ENCODE measurements at places on chromosomes 12 and 14.
A peak's percentile ranks its signal among the peaks of the same experiment; 100 is the strongest.

- no peak for DNase-seq
Measured at GRCh38 chr12:76313299-76313698, 34.9 kb downstream of the BBS10 start.

DNA sequence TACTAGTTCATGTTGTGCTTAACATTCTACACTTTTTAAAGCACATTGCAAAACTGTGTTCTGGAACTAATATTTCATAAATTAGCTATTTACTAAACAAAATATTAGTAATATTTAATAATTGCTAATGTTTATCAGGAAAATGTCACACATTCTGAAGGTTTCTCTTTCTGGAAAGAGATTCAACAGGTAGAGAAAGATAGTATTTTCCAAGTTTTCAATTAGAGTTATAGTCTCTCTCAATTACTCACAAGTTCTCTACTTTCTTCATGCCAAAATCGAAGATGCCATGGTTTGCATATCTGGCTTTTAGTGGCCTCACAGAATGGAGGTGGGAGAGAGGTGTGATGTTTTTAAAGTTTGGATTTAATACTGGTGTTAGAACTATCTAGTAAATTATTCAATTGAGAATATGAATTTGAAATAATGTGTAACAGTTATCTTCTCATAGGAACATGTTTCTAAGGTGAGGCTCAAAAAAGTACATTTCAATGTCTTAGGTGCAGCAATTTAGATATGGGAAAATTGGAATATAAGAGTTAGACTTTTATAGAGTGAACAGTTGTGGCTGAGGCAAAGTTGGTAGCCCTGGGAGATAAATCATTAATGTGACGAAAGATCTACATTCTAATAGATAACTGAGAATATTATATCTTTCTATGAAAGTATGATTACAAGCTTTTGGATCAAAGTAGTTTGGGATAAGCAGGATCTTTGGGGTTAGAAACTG is 1.5 kb downstream of the LUM start:
- DNase-seq = no peak

- no peak for DNase-seq
Measured at GRCh38 chr12:121217761-121218160, 7.8 kb downstream of the P2RX4 start.

- peak; percentile 79 for DNase-seq
Measured at GRCh38 chr12:103877934-103878510, 37.0 kb upstream of the NT5DC3 start.

DNA sequence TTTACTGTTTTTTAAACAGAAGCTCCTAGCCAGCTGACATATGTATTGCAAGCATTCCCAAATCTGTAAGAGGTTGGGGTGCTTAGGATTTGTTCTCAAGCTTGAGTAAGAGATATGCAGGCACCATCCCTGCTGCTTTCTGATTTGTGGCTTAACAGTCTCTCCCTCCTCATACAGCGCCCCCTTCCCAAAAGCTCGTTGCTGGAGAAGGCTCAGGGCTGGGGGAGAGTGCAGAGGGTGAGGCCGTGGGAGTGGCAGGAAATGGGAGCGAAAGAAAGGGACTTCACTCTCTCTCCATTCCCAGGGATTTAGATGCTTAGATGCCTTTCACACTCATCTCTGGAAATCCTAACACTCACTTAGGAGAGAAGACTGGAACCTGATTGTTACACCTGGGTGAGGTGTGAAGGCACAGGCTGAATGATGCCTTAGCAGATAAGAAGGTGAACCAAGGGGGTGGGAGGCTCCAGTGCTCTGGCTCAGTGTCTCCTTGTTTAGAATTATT is 172.0 kb downstream of the C12orf75 start:
- no peak for DNase-seq

DNA sequence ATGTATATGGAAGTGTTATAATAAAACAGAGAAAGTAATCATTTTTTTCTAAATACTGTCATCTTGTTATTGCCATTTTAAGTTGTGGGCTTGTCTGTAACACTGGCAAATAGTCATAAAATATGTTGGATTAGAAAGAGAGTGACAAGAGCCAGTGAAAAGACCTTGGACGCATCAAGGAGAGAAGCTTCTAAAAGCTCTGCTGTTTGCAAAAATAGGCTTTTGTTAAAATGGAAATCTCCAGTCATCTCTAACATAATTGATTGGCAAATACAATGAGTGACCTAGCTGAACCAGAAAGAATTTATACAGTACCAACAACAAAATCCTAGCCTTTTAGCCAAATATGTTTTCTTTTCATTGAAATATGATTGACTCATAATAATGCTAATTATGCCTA is 245.8 kb upstream of the RMST start:
- DNase-seq = no peak

- no peak for DNase-seq
Measured at GRCh38 chr14:56100556-56100955, 17.7 kb upstream of the PELI2 start.

DNA sequence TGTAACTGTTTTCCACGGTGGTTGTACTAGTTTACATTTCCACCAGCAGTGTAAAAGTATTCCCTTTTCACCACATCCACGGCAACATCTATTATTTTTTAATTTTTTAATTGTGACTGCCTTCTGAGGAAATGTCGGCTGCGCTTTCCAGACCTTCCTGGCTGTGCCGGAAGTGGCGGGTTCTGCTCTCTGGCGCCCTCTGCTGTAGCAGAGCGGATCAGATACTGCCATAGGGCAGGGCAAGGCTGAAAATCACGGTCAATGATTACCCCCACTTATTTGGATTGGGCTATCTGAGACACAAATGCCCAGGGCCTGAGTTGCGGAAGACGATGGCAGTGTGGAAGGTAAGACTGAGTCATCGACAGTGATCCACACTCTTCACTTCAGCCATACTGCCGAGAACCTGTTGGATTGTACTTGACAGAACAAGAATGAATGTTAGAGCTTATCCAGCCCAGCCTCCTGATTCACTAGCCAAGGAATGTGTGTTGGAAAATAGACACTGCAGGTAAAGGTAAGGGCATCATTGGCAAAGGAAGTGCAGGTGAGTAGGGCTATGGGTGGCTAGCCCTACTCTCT is 124.2 kb downstream of the NTF3 start:
- no peak for DNase-seq

- DNase-seq = no peak
Measured at GRCh38 chr14:90999299-90999698, 61.1 kb downstream of the RPS6KA5 start.

DNA sequence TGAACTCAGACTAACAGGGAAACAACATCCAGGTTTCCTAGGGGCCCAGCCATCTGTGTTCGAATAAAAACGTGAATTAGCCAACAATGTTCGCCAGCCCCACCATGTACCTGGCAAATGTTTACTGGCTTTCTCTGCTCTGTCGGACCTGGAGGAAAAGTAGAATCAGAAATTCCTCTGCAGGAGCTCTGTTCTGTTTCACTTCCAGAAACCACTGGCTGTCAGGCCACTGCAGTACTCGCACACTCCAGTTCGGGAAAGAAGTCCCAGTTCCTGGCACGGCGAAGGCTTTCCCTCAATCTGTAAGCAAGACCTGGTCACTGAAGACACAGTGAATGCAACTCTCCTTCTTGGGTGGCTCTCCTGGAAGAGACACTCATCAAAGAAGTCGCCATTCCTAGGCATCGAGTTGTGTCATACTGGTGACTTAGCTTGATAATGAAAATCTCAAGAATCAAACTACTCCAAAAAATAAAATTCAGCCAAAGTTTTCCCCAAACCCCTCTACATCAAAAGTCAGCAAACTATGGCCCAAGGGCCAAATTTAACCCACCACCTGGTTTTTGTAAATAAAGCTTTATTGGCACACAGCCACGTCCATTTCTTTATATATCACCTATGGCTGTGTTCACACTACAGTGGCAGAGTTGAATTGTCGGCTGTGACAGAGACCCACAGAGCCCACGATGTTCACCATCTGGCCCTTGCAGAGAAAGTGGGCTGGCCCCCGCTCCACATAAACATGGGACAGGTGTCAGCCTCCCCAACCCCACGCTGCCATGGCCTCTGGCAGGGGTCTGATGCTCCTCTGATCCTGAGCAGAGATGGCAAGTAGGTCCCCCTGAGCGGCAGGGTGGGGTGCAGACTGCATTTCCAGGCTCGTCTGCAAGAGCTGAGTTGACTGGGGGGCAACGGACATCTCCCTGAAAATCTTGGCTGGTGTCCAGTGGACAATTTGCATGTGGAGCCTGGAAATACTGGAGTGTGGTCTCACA is 189.2 kb upstream of the DIO3 start:
- DNase-seq = no peak

- DNase-seq = no peak
Measured at GRCh38 chr12:50820177-50820576, 22.5 kb upstream of the TMPRSS12 start.

DNA sequence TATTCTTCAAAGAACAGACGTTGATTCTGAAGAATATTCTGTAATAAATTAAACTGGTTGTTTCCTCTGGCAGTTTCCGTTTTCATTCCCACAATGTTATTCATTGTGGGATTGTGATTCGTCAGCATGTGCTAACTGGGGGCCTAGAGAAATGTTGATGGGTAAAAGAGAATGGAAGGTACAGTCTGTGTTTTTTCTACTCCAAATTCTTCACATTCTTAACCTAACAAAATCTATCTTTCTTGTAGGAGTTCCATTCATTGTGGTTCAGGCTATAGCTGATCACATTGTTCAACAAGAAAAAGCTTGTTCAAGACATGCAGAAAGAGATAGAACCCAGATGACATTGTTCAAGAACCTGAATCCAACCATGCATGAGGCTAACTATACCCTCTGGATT is 5.9 kb downstream of the CD163 start:
- no peak for DNase-seq

DNA sequence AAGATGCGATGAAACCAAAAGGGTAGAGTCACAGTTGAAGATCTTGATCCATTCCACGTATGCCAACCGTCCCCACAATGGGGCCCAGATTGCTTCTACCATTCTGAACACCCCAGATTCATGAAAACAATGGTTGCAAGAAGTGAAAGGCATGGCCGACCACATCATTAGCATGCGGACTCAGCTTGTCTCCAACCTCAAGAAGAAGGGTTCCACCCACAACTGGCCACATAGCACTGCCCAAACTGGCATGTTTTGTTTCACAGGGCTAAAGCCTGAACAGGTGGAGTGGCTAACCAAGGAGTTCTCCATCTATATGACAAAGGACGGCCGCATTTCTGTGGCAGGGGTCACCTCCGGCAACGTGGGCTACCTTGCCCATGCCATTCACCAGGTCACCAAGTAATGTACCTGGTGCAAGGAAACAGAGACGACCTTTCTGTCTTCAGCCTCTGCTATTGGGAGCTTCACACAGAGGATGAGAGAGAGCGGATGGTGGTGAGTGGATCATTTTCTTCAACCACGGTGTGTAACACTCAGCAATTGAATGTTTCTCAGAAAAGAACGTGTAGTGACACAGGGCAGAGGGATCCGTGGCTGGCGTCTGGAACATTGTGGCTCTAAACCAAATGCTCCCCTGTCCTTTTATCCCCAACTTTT is 26.8 kb upstream of the CLEC2D start:
- no peak for DNase-seq

- DNase-seq = no peak
Measured at GRCh38 chr12:66008985-66009384, 121.6 kb downstream of the LLPH start.

DNA sequence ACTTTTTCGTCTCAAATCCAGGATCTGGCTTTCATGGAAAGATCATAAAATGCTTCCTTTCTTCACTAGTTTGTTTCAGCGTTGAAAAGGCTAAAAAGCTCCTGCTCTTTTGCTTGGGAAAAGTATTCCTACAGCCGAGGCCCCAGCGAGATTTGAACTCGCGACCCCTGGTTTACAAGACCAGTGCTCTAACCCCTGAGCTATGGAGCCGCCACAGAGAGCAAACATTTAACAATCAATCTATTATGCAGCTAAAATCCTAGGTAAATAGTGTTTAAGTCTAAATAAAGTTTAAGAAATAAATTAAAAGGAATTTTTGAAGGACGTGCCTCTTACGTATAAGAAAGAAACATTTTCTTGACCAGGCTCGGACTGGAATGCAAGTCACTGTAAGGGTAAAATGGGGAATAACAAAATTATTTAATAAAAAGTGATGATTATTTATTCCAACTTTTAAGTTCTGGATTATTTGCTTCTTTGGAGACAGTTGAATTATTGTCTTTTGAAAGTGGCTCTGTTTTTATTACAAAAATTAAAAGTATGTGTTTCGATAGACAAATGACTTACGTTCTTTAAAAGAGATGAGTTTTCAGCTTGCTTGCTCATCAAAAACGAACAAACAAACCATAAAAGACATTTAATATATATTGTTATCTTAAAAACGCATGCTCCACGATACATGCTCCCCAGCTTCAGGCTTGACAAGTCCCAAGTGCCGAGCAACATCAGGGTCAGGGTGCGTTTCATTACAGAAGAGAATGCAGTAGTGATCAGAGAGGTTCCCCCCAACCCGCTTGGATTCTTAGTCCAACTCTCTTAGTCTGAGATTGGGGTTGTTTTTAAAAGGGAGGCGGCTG is 10.2 kb downstream of the OR6S1 start:
- DNase-seq = peak; percentile 69

DNA sequence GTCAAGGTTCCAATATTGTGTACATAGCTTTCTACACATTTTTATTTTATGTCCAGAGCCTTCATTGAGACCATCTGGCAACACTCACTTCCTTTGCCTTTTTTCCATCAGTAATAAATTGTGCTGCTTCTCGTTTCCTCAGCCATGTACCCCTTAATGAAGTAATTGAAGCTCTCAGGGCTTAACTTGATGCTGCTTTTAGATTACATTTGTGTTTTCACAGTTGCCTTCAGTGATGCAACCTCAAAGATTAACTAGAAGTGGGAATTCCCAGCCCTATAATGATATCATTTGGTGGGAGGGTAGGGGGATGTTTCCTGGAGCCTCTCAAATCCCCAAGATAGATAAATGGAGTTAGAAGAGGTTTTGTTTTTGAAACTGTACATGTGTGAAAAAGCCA is 80.2 kb upstream of the KRR1 start:
- no peak for DNase-seq

All from NCI-H460 (cell line).